ENCODE measurements at places on chromosomes 7 and 10.
A peak's percentile ranks its signal among the peaks of the same experiment; 100 is the strongest.

GRCh38 chr10:44684661-44685060 is 226.5 kb upstream of the TMEM72 start:
- no peak for DNase-seq

DNA sequence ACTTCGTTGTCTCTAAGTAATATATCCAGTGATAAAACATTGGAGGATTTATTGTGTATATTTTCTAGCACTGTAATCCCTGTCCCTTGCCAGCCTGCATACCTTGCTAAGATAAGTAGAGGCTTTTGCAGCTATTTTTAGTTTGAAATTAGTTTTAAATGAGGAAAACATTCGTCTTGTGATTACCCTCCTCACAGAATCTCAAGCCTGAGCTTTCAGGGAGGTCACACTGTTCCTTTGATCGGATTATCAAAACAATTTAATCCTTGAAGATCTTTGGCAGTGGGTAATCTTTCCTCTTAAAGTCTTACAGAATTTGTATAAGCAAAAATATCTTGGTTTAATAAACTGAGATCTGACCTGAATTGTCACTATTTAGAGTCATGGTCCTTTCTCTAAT is 897.0 kb upstream of the CELF2 start:
- no peak for DNase-seq

GRCh38 chr10:86355571-86356038 is 11.0 kb downstream of the GRID1 start:
- no peak for DNase-seq

GRCh38 chr10:129811208-129811607 is 152.9 kb downstream of the EBF3 start:
- no peak for DNase-seq

DNA sequence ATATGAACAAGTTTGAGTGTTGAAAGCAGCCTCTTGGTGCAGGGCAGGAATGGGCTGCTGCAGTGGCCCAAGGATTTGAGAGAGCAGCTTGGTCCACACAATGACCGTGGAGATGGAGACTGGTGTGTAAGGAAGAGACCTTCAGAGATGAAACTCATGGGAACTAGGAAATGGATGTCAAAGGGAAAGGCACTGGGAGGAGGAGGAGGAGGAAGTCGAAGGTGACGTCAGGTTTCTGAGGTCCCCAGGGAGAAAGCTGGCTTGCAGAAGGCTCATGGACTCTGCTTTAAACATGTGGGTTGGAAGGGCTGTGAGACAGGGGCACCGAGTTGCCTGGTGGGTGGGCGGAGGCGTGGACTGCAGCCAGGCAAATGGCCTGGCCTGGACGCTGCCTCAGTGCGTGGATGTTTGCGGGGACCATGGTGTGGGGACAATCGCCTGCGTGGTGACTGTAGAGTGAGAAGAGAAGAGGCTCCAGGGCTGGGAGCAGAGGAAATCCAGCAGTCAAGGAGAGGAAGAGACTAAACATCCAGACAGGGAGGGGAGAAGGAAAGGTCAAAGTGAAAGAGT is 14.6 kb downstream of the C10orf71 start:
- DNase-seq, result no peak

GRCh38 chr7:141915565-141915964 is 634 bp upstream of the OR9A4 start:
- no peak for DNase-seq

- no peak for DNase-seq
Measured at GRCh38 chr7:3371601-3372000, 70.5 kb downstream of the SDK1 start.

GRCh38 chr7:141533149-141533949 is 17.9 kb upstream of the AGK start:
- peak; percentile 32 for DNase-seq

DNA sequence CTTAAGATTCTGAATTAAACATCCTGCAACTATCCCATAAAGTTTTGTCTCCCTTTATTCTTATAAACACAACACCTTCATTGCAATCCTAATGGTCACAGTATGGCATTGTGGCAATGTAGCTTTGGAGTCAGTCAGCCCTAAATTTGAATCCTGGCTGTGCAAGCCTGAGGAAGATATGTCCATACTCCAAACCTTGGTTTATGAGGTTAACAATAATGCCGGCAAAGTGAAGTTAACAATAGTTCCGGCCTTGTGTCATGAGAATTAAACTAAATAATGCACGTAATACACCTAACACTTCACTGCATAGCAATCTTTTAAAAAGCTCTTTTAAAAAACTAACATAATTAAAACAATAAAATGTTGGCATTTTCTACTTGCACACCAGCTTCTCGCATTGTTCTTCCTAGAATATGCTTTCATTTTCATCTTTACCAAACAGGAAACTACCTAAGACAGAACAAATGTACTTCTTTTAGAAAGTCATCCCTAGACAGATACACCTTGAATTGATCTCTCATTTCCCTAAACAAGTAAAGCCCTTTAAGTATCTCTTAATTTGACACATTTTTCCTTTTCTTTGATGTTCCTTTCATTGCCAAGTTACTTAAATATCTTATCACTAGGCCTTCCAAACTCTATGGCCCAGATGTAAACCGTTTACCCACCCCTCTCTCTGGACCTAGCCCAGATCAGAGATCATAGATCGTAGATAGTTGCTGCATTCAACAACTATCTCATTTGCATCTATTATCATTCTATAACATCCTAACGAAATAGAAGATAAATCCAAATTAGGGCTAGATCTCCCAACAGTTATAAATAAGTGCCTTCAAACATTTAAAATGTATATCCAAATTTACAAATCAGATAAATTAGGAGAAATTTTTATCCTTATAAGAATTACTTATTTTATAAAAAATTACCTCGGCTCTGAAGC is 66.7 kb downstream of the CREB3L2 start:
- no peak for DNase-seq

DNA sequence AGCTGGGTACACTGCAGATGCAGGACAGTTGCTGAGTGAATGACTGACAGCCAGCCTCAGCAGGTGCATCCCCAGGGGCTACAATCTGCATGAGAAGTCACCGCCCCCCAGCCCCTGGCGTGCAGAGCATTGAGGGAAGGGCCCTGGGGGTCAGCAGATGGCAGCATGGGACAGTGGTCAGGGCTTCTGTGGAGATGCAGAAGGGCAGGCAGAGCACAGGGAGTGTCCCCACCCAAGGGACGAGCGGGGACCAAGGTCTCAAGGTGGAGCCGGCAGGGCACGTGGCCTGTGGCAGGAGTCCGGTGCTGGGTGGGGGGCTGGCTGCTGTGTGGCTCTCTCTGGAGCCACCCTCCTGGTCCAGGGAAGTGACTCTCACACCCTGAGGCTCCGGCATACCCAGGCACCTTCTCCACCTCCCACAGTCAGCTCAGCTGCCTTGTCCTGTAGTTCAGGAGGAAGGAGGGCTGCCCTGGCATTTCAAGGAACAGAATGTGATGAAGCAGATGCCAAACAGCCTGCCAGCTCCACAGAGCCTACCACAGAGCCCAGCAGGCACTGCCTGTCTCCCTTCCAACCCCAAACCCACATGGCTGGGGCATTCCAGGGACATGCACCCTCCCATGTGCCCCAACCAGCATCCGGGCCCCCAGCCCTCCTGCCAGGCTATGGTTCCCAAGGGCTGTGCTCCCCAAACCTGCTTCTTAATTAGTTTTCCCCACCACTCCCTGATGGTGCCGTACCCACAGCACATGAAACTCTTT is 114.5 kb downstream of the TMEM130 start:
- no peak for DNase-seq

GRCh38 chr7:105618016-105618296 is 36.7 kb upstream of the EFCAB10 start:
- no peak for DNase-seq

DNA sequence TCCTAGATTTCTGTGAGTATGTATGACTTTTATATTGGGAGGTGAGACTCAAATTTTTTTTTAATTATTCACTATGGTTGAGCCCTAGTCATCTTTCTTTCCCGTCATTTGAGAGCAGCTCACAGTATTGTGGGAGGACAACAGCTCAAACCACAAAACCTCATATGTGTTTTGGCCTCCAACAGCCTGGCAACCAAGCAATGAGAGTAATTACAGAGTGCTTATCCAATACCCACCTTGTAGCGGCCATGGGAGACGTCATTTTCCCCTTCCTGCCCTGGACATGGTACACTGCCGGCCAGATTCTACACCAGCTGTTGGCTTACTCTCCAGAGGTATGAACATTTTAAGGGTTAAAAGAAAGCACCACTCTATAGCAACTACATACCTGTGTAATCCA is 49.1 kb downstream of the DOCK4 start:
- no peak for DNase-seq

- DNase-seq, result no peak
Measured at GRCh38 chr10:121804460-121804859, 123.4 kb downstream of the ATE1 start.

DNA sequence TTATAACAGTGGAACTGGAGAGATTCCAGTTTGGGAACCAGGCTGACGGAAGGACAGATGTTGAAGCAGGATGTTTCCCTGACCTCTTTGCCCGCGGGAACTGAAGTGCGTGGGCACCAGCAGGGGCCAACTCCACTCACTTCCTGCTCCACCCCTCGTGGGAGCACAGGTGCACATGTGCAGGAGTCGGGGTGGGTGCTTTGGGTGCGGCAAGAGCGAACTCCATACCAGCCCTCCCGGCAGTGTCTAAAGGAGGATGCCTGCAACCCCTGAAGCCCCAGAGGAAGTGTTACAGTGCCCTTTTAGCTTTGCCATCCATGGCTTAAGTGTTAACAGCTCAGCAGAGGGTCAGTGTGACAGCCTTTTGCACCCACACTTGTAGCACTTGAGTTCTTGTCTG is 27.4 kb upstream of the UBE3C start:
- DNase-seq, result no peak

DNA sequence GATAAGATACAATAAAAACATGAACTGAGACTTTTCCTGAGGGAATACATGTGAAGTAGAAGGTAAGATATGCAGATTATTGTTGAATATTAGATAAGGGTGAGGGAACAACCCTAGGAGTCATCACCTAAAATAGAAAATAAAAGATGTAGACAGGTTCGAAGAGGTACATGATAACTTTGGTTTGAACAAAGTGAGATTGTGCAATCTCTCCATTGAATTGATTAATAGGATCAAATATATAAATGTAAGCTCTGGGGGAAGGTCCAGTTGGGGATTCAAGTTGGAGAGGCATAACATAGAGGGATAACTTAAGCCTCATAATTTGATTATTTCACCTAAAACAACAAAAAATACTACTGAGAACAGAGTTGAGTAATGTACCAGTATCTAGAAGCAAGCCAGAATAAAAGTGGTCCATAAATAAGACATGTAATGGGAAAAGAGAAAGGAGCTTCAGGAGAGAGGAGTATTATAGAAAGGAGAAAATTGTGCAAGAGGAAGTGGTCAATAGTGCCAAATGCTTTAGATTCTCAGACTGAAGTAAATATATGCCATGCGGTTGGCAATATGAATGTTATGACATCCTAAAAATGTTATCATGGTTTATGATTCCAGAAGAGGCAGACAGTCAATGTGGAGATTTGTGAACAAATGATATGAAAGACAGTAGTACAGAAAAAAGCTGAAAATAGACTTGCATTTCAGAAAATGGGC is 282.3 kb upstream of the CHRM2 start:
- no peak for DNase-seq

DNA sequence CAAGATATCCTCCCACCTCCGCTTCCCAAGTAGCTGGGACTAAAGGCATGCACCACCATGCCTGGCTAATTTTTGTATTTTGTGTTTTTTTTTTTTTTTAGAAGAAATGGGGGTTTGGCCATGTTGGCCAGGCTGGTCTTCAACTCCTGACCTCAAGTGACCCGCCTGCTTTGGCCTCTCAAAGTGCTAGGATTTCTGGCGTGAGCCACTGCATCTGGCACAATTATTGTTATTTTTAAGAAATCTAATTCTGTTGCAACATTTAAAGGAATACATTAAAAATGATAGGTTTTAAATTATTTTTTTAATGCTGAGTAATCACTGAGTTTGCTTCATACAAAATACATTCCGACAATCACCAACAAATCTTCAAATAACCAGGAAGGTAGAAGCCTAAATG is 178.1 kb upstream of the SEMA3E start:
- no peak for DNase-seq

DNA sequence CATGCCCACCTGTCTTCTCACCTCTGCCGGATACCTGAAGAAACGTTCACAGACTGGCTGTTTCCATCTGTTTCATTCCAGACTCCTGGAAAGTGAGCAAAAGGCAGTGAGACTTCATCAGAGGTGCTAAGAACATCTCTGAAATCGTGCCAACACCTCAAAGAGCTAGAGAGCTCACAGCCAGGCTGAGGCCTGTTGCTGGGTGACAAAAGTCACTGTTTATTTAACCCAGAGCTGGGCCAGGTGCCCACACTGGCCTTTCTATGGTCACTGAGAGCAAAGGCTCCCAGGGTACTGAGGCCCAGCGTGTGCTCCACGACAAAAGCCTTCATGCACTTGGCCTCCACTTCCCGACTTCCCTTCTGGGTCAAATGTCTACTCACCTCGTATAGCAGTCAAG is 3.7 kb upstream of the NANOS1 start:
- DNase-seq, result no peak

- DNase-seq, result no peak
Measured at GRCh38 chr10:24357344-24358004, 148.5 kb downstream of the KIAA1217 start.

- no peak for DNase-seq
Measured at GRCh38 chr7:52777051-52777822, 258.2 kb upstream of the POM121L12 start.

All from activated CD4-positive, alpha-beta T cell treated with anti-CD3 and anti-CD28 coated beads, Interleukin-2, amount 50 U/mL, for 24 hours (primary cell).